ENCODE measurements at places on chromosomes 1 and 21.

GRCh38 chr1:37477198-37477931, 3.0 kb downstream of the ZC3H12A start:
- no peak for DNase-seq

DNA sequence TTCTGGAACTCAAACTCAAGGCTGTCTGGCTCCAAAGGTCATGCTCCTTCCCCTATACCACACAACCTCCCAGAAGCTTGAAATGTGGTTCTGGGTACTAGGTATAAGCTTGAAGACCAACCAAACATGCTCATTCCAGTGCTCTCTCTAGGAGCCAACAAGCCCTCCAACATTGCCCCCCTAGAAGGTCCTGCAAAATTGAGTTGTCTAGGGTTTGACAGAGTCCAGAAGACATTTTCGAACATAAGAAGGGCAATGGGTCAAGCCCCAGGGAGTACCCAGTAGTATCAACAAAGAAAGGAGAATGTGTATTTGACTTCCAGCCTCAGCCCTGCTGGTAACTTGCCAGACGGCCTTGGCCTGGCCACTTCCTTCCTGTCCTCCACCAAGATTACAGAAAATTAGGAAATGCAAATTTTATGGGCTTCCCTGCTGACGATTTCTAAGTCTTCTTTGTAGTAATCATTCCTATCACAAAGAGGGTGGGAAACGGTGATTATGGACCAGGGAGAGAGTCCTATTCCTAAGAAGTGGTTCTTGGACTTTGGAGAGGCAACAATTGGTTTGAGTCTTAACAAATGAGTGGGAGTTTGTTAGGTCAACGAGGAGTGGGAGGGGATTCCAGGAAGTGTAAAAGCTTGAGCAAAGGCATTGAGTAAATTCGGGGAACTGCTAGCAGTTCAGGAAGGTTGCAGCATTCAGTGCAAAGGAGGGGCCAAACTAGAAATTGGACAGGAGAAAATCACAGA, 18.7 kb upstream of the SLAMF1 start:
- no peak for DNase-seq

DNA sequence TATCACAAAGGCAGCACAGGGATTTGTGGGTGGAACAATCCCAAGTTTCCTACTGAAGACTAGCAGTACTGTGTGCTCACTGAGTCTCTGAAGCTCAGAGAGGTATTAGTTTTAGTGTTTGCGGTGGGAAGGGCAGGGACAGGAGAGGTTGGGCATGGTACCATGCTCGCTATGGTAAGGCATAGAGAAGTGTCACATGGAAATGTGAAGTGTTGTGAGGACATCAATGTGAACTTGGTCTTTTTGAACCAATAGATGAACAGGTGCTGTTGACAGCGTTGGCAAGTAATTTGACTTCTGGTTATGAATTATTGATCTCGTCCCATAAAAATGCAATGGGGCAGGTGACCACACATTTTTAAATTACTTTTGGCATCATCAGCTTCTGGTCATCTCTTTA, 55.8 kb upstream of the ADAMTS1 start:
- DNase-seq, result no peak

- peak; percentile 73 for DNase-seq
These were observed 15.9 kb downstream of the RNU5D-1 start for GRCh38 chr1:44714944-44715571.
